ENCODE measurements at places on chromosomes 4 and X.
A peak's percentile ranks its signal among the peaks of the same experiment; 100 is the strongest.

DNA sequence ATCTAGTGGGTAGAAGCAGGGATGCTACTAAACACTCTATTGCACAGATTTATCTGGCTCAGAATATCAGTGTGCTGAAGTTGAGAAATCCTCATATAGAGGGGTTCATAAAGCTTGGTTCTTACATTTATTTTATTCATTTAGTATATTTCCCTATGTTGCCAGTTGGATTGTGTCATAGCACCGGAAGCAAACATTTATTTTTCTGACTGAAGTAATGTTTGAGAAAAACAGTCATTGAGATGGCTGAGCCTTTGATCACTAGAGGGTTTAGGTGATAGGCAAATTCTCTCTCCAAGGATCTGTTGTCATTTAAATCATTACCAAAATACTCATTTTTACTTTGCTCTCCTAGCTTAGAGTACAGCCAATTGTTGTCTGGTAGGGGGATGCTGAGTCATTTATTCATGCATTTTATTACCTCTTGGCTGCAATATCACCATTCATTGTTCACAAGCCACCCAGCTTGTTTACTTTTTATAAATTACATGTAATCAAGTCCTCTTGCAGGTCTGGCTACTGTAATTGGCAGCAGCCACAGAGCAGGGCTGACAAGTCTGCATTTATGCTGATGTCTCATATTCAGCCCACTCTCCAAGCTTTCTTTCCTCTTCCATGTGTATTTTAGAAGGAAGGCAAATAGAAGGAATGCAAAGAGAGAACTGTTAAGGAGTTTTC is 15.2 kb downstream of the GAB1 start:
- DNase-seq: no peak

DNA sequence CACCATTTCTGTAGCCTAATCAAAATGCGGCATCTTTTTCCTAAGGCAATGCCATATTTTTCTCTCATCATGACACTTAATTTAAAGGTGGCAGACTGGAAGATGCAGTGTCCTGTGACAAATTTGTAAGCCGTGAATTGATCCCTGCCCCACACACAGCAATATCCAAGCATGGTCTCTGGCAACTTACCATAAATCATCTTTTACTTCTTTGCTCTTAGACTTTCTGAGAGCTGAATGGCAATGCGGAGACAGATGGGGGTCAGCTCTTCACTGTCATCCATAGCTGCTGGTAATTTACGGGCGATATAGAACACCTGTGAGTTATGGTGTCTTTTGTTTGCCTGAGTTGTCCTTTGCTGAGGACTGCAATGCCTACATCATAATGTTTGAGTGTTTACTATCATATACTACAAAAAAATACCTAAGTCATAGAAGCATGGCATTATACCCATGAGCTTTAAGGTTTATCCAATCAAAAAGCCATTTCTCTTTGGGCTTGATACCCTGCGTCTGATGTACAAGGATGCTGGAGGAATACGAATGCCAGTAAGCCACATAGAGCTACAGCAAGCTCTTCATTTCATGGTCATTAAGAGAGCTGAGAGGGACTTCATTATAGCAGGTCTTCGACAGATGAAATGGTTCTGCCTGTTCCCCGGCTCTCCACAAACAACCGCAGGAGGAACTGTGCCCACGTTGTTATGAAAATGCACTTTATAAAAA is 148.1 kb downstream of the TRIML1 start:
- no peak for DNase-seq

- DNase-seq: no peak
These were observed 12.9 kb downstream of the TLR10 start for GRCh38 chr4:38769857-38770256.

GRCh38 chrX:74277320-74277719 is 26.7 kb upstream of the ZCCHC13 start:
- DNase-seq: no peak

- no peak for DNase-seq
These were observed 33.3 kb downstream of the CLDN22 start for GRCh38 chr4:183286590-183287308.

GRCh38 chr4:1600811-1601532 is 83.1 kb downstream of the FAM53A start:
- DNase-seq: no peak

DNA sequence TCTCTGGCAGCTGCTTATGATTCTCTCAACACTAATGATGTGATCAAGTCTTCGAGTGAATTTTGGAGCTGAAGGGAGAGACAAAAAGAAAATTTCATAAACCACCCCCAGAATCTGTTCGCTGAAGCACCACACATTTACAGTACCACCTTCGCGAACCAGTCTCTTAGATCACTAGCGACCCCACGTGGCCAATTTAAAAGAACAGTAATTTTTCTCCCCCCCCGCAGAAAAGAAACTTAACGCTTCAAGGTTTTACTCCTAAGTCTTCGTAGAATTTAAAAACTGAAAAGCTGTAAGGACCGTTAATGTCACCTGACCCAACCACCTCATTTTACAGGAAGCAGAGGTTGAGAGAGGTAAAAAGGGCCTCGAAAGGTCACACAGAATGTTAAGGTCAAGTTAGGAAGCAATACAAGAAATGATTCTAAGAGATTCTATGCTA is 187.5 kb downstream of the QDPR start:
- peak; percentile 37 for DNase-seq

DNA sequence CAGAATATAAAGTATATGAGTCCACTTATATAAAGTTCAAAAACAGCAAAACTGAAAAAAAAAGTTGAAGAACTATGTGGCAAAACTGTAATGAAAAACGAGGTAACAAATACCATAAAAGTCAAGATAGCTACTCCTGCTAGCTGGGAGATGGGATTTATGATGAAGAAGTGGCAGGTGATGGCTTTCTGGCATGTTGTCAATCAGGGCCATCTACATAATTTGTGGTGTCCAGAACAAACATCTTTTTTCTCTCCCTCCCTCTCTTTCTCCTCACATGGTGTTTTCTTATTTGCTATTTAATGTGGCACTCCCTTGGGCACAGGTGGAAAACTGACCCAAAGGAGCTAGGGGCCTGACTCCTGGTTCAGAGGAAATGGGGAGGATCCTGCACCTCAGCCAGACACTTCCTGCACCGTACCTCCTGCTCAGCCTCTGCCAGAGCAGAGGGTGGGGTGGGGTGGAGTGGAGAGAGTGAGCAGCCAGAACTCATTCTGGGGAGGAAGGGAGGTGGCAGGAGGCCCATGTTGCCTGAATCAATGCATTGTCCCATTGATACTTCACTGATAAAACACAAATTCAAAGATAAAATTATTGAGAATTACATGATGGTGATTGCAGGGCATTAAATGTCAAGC is 5.3 kb upstream of the SAP30 start:
- DNase-seq: no peak

DNA sequence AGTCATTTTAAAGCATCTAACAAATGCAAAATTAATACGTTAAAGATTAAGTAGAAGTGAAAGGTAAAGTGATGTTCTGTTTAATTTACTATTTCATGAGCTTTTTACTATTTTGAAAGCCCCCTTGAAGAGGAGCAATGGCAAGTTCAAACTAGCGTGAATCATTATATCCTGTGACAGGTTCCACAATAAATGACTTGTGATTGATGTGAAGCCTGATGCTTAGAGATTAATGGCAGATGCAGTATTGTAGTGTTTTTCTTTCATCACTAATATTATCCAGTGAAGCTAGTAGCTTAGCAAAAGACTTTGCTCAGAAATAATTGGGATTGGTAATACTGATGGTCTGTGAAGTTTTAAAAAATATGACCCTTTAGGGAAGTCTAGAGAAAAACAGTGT is 57.3 kb downstream of the STOX2 start:
- DNase-seq: no peak

DNA sequence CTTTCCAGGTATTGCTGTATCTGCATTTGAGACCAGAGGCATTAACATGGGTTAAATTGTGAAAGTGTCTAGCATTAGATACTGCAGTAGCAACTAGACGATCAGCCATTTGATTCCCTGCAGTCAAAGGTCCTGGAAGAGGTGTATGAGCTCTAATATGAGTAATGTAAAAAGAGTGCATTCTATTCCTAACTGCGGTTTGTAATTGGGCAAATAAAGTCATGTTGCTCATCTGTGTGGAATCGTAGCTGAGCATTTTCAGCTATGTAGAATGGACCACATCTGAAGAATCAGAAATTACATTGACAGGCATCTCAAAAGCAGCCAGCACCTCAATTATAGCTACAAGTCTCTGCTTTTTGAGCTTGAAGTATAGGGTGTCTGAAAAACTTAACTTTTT is 157.6 kb downstream of the ZNF518B start:
- DNase-seq: no peak

GRCh38 chrX:16979226-16979625 is 32.8 kb downstream of the REPS2 start:
- DNase-seq: no peak

DNA sequence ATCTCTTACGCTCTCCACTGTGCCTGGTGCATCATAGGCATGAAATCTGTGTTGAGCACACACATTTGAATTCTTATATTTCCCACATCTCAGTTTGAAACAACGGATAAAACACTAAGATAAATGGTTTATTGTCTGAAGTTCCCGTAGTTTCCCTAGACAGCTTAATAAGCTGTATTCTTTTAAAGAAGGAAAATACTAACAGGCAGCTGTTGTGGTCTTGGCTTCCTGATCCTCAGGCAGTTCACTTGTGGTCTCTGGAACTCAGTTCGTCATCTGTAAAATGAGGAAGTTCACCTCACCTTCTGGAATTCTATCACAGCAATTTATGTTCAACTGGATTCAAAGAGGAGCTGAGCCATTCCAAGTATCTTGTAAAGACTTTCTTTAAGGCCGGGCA is 1805.6 kb upstream of the TENM3 start:
- DNase-seq: no peak

GRCh38 chrX:121150217-121150616 is 102.8 kb downstream of the GLUD2 start:
- no peak for DNase-seq

DNA sequence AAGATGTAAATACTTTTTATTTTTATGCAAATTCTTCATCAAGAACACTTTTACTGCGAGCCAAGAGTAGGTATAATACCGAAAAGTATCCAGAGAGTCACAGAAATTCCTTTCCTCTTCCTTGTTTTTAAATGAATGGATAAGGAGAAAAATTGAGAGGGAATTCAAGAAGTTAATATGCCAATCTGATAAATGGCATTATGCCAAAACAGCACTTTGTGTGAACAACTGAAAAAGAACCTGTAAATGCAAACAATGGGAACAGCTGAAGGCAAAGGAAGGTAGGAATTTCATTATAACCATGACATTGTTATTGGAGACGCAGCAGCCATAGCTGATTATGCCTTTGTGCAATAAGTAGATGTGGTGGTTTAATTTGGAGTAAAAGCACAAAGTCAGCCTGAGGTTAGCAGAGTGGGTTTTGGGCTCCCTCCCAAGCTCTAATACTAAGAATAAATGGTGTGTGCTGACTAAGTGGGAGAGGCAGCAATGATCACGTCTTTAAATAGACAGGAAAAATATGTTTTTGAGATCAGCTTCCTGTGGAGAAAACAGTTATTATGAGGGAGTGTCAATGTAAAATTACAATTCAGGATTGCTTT is 209.8 kb upstream of the NDST4 start:
- no peak for DNase-seq

GRCh38 chr4:26557164-26557563 is 26.7 kb upstream of the TBC1D19 start:
- no peak for DNase-seq

DNA sequence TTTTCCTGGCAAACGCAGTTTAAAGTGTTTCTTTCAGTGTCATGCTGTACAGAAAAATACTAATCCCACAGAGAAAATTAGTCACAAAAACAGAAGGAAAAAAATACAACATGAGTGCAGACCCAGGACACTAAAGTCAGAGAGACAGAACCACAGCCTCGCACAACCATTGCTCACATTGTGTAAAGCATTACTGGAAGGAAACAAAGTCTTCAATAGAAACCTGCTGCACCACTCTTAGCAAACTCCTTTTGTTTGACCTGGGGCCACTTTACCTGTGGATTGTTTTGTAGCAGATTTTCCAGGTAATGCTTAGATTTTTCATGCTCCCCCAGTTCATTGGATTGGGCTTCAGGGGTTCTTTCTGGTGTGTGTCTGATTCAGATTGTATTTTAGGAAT is 131.8 kb upstream of the TMLHE start:
- no peak for DNase-seq
